Heart right ventricle (tissue), 16 donors: ENCODE measurements at places on chromosomes 3 and 15. TPM values are rescaled to one million over a fixed set of nuclear protein-coding genes. Genes with fewer than 3 reads are reported as not detected.

SRGAP3 gene
- 0.67 TPM for polyA plus RNA-seq

LMLN gene
- 2.0 TPM for polyA plus RNA-seq

RAB6B gene
- polyA plus RNA-seq: 7.0 TPM

PLSCR5 gene
- polyA plus RNA-seq: not detected

PLA2G4D gene
- not detected for polyA plus RNA-seq

BCHE gene
- polyA plus RNA-seq: 2.0 TPM

XYLB gene
- polyA plus RNA-seq: 0.22 TPM

POPDC2 gene
- 351 TPM for polyA plus RNA-seq

GATM gene
- 8.6 TPM for polyA plus RNA-seq

TFG gene
- 44.6 TPM for polyA plus RNA-seq

DISP2 gene
- 0.16 TPM for polyA plus RNA-seq

PIGZ gene
- polyA plus RNA-seq: 7.3 TPM

FETUB gene
- not detected for polyA plus RNA-seq

CERS3 gene
- not detected for polyA plus RNA-seq

- DNase-seq: no peak
Observed at GRCh38 chr3:87836026-87836425, 222.8 kb downstream of the CGGBP1 start.

DNA sequence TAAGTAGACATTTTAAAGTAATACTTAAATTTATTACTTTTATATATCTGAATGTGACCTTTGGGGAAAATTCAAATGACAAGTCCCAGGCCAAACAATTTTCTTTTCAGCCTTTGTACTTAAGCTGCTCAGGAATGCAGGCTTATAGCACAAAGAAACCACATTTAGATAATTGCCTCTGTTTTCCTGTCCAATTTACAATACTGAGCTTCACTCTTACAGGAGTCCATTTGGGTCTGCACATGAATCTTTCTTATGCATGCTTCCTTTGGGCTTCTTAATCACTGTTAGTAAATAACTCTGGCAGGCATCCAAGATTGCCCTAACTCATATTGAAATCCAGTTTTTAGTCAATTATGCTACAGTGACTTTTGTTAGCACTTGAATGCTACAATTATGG is 459.4 kb upstream of the TGFBR2 start:
- DNase-seq: no peak

DNA sequence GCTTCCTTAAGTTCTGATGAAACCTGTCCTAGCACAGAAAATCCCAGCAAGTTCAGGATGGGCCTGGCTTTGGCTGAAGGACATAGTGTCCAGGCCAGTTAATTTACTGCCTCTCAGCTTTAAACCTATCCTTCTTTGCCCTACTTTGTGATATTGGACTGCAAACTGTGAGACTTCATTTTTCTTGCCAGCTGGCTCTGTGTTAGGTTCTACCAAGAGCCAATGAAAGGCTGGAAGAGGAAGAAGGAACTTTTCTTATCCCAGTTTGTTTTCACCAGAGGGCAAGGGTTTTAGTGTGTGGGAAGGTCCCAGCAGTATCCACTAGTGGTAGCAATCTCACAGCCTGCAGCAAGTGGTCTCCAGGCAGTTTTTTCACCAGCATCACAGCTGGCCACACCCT is 18.2 kb downstream of the DCUN1D1 start:
- no peak for DNase-seq

DNA sequence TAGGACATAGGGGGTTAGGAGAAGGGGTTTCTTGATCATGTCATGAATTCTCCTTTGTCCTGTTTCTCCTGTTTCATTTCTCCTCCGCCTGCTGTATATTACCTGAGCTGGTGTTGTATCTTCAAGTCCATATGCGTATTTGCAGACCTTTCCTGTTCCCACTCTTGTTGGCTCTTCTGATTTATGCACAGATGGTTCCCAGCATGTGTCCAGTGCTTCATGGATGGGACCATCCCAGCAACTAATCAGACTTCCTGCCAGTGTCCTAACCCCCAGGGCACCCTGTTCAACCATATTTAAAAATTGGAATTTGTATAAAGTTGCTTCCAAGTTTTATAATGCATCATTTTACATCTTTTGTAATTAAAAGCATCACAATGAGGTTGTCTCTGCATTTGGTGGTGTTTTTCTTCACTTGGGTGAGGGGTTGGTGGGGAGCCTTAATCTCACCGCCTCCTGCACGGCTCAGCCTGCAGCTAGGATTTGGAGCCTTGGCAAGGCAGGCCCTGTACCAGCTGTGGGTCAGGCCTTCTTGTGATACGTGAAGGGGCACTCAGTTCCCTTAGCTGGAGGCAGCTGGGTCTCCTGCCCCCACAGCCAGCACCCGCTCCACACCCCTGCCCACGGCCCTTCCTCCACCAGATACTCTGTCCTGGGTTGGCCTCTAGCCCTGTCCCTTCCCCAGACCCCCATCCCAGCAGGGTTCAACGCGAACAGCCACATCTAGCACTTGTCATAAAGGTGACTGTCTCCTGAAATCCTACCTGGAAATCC is 72.0 kb upstream of the BLM start:
- DNase-seq: no peak

DNA sequence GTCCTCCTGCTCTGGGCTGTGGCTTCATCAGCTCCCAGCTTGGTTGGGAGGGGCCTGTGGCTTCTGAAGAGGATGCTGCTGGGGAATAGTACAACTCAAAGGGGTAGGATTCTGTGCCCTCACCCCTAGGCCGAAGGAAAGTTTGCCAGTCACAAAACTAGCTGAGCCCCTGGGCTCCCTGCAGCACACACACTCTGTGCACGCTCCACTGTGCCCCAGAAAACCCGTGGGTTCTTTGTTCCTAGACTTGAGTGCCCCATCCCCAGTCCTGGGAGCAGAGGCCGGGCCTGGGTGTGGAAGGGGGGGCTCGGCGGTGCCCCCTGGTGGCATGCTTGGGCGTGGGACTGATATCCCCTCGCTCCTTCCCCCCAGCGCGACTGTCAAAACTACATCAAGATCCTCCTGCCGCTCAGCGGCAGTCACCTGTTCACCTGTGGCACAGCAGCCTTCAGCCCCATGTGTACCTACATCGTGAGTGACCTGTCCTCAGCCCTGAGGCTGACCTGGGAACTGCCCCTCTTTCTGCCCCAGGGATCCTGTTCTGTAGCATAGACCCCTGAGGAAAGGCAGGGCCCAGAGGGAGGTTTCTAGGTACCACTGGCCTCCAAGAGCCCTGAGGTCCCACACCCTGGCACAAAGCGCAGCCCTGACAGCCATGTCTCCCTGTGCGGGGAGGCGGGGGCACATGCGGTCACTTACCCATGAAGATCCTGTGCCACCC is 14.2 kb downstream of the CIB1 start:
- DNase-seq: no peak

GRCh38 chr15:94397337-94397736 is 166.0 kb downstream of the MCTP2 start:
- DNase-seq: peak; percentile 14

DNA sequence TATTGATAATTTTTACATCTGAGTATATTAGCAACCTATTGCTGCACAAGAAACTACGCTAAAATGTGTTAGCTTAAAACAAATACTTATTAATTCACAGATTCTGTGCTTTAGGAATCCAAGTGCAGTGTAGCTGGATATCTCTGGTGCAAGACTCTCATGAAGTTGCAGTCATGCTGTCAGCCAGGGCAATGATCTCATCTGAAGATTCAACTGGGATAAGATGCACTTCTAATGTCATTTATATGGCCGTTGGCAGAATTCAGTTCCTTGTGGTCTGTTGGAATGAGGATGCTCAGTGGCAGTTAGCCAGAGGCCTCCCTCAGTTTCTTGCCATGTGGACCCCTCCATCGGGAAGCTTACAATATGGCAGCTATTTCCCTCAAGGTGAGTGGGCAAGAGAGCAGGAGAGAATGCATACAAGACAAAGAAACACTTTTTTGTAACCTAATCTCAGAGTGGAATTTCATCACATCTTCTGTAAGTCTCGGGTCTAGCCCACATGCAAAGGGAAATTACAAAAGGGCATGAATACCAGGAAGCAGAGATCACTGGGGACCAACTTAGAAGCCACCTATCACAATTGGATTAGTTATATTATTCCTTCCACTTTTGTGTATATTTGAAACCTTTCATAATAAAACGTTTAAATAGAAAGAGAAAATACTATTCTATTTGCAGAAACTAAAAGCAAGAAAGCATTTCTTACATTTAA is 61.6 kb downstream of the DPH6 start:
- no peak for DNase-seq

- DNase-seq: no peak
Observed at GRCh38 chr15:32844118-32844711, 126.4 kb downstream of the GREM1 start.

GRCh38 chr3:8678751-8679150 is 34.2 kb upstream of the SSUH2 start:
- no peak for DNase-seq

- no peak for DNase-seq
Observed at GRCh38 chr15:80036071-80036470, 23.4 kb upstream of the ZFAND6 start.

GRCh38 chr3:60461267-60461666 is 790.0 kb downstream of the FHIT start:
- no peak for DNase-seq

GRCh38 chr3:141280086-141280485 is 48.5 kb downstream of the PXYLP1 start:
- DNase-seq: no peak

DNA sequence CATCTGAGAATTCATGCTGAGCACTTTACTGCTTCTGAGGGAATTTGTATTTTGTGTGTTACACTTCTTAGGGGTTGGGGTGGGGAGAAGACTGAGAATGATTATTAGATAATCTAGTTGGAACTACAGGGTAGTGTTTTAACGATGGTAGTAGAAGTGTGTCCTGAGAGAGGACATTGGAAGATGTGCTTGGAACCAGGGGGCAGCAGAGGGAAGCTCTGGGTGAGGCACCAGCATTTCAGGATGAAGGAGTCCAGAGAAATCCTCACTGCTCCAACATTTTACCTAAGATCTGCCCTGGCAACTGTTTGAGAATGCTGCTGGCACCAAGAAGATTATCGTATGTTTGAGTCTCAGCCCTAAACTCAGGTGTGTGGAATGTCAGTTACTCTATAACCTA is 145.5 kb downstream of the SQOR start:
- no peak for DNase-seq

DNA sequence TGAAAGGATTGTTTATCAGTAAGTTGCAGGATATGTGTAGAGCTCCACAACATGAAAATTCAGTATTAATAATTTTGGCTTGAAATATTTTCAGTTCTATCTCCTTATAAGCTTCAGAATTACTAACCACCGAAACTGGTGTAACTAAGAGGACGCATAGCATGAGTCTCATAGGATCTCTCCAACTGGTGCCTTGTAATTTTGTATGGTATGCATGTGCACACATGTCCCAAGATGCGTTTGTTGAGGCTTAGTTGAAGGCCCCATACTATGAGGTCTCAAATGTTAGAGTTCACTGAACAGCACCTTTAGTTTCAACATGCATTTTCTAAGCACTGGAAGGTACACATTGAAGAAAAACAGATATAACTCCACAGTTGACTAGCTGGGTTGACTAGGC is 195.4 kb downstream of the TP63 start:
- DNase-seq: no peak

- no peak for DNase-seq
Observed at GRCh38 chr3:10925436-10926255, 66.9 kb upstream of the SLC6A1 start.

GRCh38 chr3:117665296-117665695 is 955.7 kb downstream of the TUSC7 start:
- DNase-seq: no peak

- DNase-seq: no peak
Observed at GRCh38 chr15:58261368-58261767, 123.2 kb downstream of the AQP9 start.

DNA sequence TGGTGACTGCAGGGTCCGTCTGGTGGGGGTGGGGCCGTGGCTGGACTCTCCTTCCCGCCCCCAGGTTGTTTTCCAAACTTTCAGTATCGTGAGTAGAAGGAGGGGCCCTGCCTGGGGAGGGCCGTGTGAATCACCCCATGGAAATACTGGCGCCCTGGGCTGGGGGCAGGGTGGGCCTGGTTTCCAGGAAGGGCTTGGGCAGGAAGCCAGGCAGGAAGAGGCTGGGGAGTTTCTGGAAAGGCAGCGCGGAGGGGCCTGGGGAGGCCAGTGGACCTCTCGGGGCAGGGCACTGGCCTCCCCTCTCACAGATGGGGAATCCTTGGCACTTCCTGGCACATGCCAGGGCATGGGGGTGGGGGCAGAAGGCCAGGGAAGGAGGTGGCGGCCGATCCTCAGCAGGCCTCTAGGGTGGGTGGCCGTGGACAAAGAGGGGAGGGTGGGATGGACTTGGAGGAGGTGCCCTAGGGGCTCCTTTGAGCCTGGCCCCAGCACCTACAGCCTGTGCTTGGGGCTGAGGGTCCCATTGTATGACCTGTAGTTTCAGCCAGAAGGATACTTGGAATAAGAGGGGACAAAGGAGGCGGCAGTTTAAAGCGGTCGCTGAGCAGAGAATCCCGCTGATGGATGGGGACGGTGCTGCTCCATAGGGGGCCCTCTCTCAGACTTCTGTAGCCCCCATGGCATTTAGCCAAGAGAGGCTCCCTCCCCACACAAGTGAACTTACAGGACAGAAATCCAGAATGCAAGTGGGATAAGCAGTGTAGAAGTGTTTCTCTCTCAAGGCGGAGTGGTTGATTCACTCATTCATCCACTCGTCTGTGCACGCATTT is 56.5 kb upstream of the GATA2 start:
- DNase-seq: peak; percentile 77

DNA sequence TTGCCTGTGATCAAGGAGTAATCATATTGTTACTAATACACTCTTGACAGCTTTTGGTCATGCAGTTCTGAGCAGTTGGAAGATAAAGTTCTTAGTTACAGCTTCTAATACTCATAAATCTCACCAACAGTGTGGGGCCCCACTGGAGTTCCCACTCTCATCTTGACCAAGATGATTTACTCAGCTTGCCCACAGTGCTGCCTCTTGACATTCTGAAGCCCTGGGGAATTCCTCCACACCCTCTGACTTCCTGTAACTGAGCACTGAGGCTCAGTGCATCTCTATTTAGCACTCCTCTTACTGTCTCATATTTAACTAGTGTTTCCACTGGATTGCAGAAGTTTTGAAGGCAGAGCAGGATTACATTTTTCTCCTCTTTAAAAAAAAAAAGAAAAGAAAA is 1.9 kb upstream of the ARL6IP5 start:
- no peak for DNase-seq

DNA sequence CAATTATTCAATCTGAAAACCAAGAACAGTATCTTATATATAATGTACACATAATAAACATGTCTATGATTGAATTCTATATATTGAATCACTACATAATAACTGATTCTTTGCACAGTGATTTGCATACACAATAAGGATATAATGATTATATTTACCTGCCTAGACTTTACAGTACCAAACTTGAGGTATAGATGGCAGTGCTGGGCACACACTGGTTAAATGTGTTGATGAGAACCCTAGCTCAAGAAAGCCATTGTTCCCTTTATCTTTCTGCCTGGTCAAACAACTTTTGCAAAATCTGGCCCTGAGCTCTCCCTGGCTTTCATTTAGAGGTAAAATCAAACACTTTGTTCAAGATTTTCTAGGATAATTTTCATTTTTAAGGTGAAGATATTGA is 697.7 kb downstream of the TUSC7 start:
- no peak for DNase-seq
